GM12878 (cell line): ENCODE measurements at places on chromosomes 12 and 14.

- DNase-seq: no peak
- no peaks in the 10 kb centered on the region for H3K27me3 ChIP-seq
- no peak overlapping the region for H3K4me3 ChIP-seq
- no peak overlapping the region for H3K27ac ChIP-seq
- H3K36me3 ChIP-seq: no peaks in the 10 kb centered on the region
- peaks cover 11% of the 10 kb centered on the region for H3K4me1 ChIP-seq
These were observed 51.8 kb downstream of the ZFYVE21 start for GRCh38 chr14:103767336-103767894.

DNA sequence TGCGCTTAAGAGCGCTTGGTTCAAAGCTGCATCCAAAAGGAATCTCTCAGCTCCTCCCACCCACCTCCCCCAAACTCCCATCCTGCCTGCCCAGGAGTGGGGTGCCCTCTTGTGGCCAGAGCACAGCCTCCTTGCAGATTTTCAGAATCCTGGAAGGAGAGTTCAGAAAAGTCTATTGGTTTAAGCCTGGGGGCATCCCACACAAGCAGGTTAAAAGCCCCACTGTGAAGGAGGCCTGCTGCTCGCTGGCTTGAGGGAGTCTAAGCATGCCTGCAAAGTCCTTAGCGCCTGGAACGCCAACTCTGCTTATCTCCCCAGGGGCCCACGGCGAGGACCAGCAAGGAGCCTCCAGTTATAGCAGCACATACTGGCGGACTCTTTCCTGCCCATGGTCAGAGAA, 297.1 kb downstream of the KSR2 start:
- no peaks in the 10 kb centered on the region for H3K27me3 ChIP-seq
- H3K27ac ChIP-seq: no peak overlapping the region
- no peaks in the 10 kb centered on the region for H3K36me3 ChIP-seq

DNA sequence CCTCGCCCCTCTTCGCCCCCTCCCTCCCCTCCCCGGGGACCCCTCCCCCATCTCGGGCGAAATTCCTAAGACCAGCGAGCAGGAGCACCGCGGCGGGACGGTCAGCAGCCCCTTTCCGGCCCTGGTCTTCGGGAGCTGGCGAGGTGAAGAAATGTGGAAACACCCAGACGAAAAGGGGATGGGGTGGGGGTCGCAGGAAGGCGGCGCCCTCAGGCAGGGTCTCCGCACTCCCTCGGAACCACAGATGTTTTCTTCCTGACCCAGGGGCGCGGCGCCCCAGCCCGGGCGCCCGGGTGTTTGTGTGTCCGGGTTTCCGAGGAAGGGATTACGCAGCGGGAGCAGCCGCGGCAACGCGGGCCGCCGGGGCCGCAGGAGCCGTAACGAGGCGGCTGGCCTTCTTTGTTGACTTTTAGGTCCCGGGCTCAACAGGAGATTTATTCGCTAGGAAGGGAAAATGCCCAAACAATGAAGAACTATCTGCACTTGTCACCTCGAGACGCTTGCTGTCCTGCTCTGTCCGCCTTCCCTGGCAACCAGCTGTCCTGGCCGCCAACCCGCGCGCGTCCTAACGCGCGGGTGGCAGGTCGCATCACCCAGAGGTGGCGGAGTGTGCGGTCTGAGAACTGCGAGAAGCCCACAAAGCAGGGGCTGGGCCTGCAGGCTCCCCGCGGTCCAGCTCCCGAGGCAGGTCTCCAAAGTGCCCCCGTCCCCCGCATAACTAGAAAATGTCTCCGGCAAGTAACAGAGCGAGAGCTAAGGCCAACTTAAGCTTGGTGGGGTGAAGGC, 7.0 kb downstream of the FOXA1 start:
- no peaks in the 10 kb centered on the region; the same call in 1 of the 2 replicates for H3K27me3 ChIP-seq
- no peak overlapping the region for H3K27ac ChIP-seq
- no peak for DNase-seq
- H3K4me1 ChIP-seq: no peaks in the 10 kb centered on the region
- no peak overlapping the region for H3K4me3 ChIP-seq

GRCh38 chr14:100575266-100575995, 11.8 kb downstream of the BEGAIN start:
- H3K36me3 ChIP-seq: no peaks in the 10 kb centered on the region
- no peak overlapping the region for H3K4me3 ChIP-seq
- DNase-seq: no peak
- H3K27ac ChIP-seq: no peak overlapping the region
